ENCODE measurements at places on chromosomes 5 and 9. TPM values are rescaled to one million over a fixed set of nuclear protein-coding genes. Genes with fewer than 3 reads are reported as not detected.

GRCh38 chr9:8890695-8891094 lies 1091.1 kb upstream of the DMAC1 start:
- no peak overlapping the region for H3K27ac ChIP-seq
- peaks cover 2% of the 10 kb centered on the region for H3K27me3 ChIP-seq
- no peaks in the 10 kb centered on the region for H3K36me3 ChIP-seq
- DNase-seq, result no peak

- no peaks in the 10 kb centered on the region for H3K27me3 ChIP-seq
- no peak overlapping the region for H3K27ac ChIP-seq
- peaks cover 40% of the 10 kb centered on the region for H3K36me3 ChIP-seq
- H3K4me3 ChIP-seq, result no peak overlapping the region
- peaks cover 48% of the 10 kb centered on the region for H3K4me1 ChIP-seq
These were observed 9.2 kb upstream of the PHYHD1 start for GRCh38 chr9:128911529-128912035.

GRCh38 chr5:139178589-139178917 lies 19.6 kb downstream of the SIL1 start:
- no peak for DNase-seq
- H3K27me3 ChIP-seq, result no peaks in the 10 kb centered on the region
- H3K4me1 ChIP-seq, result peaks cover 6% of the 10 kb centered on the region
- no peaks in the 10 kb centered on the region for H3K36me3 ChIP-seq
- H3K27ac ChIP-seq, result no peak overlapping the region
- no peak overlapping the region for H3K4me3 ChIP-seq

DNA sequence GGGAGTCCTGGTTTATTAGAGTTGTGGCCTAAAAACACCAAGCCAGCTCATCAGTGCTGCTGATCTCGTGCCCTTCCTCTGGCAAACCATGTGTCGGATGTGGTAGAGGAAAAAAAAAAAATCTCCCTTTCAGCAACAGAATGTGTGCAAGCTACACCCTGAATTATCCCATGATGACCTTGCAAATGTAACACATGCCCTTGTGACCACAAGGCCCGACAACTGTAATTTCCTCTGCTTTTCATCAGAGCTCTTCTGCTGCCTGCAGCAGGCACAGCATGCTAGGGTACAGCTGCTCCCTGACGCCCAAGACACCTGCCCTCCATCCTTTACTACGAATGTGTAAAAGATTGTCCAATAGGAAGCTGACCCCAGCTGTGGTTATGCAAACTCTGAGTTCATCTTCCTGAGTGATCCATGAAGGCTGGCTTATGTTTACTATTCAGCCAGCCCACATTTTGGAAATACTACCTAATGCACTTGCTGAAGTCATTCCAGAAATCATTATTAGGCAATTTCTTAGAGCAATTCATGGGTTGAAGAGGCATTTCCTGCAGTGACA lies 14.6 kb upstream of the BNC2 start:
- no peaks in the 10 kb centered on the region for H3K36me3 ChIP-seq
- H3K4me3 ChIP-seq, result no peak overlapping the region
- no peak for DNase-seq
- no peaks in the 10 kb centered on the region for H3K4me1 ChIP-seq
- H3K27me3 ChIP-seq, result no peaks in the 10 kb centered on the region

- H3K27ac ChIP-seq, result no peak overlapping the region
- H3K4me3 ChIP-seq, result no peak overlapping the region
- H3K36me3 ChIP-seq, result peaks cover 3% of the 10 kb centered on the region
- H3K27me3 ChIP-seq, result peaks cover 31% of the 10 kb centered on the region
- DNase-seq, result no peak
- H3K4me1 ChIP-seq, result no peaks in the 10 kb centered on the region
These were observed 2.2 kb downstream of the PCDHA13 start for GRCh38 chr5:140883927-140884697.

GRCh38 chr5:53825926-53826325 lies 265.5 kb downstream of the NDUFS4 start:
- DNase-seq, result no peak
- no peak overlapping the region for H3K4me3 ChIP-seq
- H3K36me3 ChIP-seq, result no peaks in the 10 kb centered on the region
- no peak overlapping the region for H3K27ac ChIP-seq

GCNT4 gene
- 2.1 TPM for total RNA-seq

DNA sequence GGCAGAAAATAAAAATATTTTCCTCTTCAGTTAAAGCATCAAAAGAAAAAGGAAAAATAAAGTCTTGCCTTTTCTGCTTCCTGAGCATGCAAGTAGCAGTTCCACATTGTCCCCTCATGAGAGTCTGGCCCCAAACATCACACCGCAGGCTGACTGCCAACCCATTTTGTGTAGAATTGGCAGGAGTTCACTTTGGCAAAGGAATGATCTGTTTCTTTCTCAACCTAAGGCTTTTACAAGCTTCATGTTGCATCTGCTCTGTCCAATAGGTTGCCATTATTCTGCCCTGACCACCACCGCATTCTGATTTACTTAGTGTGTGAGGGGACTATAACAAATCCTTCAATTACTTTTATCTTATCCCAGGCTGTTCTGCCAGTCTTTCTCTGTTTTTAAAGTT lies 249.5 kb downstream of the ISL1 start:
- H3K27me3 ChIP-seq, result no peaks in the 10 kb centered on the region
- DNase-seq, result no peak
- H3K36me3 ChIP-seq, result no peaks in the 10 kb centered on the region
- no peak overlapping the region for H3K27ac ChIP-seq

DNA sequence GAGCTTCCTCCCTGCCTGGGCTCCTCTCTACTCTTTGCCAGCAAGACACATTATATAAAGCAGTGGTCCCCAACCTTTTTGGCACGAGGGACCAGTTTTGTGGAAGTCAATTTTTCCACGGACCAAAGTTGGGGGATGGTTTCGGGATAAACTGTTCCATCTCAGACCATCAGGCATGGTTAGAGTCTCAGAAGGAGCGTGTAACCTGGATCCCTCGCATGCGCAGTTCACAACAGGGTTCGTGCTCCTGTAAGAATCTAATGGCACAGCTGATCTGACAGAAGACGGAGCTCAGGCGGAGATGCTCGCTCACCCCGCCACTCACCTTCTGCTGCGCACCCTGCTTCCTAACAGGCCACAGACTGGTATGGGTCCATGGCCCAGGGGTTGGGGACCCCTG lies 142.8 kb downstream of the LIFR start:
- no peak for DNase-seq
- no peak overlapping the region for H3K27ac ChIP-seq
- peaks cover 19% of the 10 kb centered on the region for H3K27me3 ChIP-seq
- H3K4me1 ChIP-seq, result no peaks in the 10 kb centered on the region
- no peaks in the 10 kb centered on the region for H3K36me3 ChIP-seq

DPYSL3 gene
- total RNA-seq, result 0.18 TPM

DNA sequence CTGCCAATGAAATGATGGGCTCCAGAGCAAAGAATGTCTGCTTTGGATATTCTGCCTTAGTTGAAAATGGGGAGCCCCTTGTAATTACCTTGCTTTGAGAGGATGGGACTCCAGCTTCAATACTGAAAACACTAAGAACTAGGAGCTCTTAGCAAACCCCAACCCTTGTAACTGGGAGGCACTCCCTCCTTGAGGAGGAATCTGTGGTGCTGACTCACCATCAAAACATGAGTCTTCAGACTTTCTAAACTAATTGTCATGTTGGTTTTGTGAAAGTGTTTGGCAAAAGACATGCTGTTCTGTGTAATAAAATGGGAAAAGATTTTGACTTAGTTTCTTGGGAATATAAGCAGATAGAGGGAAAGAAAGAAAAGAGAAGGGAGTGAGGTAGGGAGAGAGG lies 91.9 kb upstream of the PTPRD start:
- no peak overlapping the region for H3K4me3 ChIP-seq
- no peak overlapping the region for H3K27ac ChIP-seq
- H3K36me3 ChIP-seq, result no peaks in the 10 kb centered on the region
- H3K27me3 ChIP-seq, result no peaks in the 10 kb centered on the region

DNA sequence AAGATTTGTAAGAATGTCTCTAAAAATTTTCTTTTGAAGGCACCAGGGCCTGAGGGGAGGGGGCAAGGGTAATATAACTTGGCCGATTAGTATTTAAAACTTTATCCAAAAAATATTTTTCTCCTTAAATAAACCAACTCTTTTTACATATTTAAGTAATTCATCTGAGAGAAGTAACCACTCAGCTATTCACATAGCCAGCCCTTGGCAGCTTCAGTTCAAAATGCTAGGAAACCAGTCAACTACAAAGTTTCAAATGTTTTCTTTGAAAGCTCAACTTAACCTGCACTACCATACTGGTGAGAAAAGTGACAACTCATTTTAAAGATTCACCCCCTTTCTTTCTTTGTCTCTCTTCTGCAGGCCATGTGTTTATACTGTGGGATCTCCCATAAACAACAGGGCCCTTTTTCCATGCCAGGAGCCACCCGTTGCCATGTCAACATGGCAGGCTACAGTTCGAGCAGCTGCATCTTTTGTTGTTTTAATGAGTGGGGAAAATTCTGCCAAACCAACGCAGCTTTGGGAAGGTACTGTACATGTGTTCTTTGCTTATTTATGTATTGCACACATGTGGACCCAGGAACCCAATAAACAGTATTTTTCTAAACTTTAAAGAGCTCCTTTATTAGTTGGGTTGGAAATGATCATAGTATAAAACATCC lies 46.3 kb downstream of the AOPEP start:
- no peak overlapping the region for H3K4me3 ChIP-seq
- DNase-seq, result no peak
- no peaks in the 10 kb centered on the region for H3K27me3 ChIP-seq
- H3K36me3 ChIP-seq, result peaks cover 7% of the 10 kb centered on the region
- peaks cover 18% of the 10 kb centered on the region for H3K4me1 ChIP-seq
- H3K27ac ChIP-seq, result no peak overlapping the region

DNA sequence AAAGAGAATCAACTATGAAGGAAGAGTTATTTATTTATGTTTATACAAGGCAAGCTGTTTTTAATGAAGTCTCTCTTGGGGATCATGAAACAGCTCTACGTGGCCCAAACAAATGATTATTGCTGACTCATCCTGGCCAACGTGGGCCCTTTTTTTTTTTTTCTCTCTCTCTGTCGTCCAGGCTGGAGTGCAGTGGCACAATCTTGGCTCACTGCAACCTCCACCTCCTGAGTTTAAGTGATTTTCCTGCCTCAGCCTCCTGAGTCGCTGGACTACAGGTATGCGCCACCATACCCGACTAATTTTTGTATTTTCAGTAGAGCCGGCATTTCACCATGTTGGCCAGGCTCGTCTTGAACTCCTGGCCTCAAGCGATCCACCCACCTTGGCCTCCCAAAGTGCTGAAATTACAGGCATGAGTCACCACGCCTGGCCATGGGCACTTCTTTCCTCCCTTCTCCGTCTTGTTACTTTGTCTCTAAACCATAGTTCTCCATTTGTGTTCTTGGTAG lies 98.3 kb downstream of the BASP1 start:
- no peak overlapping the region for H3K27ac ChIP-seq
- no peaks in the 10 kb centered on the region for H3K4me1 ChIP-seq
- H3K36me3 ChIP-seq, result no peaks in the 10 kb centered on the region
- DNase-seq, result no peak
- H3K4me3 ChIP-seq, result no peak overlapping the region

DNA sequence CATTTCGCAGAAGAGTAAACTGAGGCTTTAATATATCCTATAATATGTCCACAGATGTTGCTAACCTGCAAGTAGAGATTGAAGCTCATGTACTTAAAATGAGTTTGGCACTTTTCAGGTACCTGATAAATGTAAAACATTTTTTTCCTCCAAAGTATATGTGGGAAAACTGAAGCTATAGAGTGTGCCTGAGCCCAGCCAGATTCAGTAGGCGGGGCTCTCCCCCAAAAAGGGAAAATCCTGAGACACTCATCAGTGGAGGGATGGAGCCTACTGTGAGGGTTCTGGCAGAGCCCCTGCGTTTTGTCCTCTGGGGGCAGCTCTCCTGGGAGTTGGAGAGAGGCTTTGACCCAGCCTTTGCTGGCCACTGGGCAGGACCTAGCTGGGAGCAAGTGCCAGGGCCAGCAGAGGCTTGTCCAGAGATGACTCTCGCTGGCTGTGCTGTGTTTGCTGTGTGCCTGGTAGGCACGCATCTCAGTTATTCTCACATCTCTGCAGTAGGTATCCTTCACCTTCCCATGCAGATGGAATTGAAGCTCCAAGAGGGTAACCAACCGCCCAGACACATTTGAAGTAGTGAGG lies 81.1 kb upstream of the SPRY4 start:
- H3K4me1 ChIP-seq, result no peaks in the 10 kb centered on the region
- no peak overlapping the region for H3K27ac ChIP-seq
- H3K4me3 ChIP-seq, result no peak overlapping the region
- H3K27me3 ChIP-seq, result no peaks in the 10 kb centered on the region
- no peaks in the 10 kb centered on the region for H3K36me3 ChIP-seq

GRCh38 chr9:21993893-21994555 lies at the start of gene CDKN2A:
Gene CDKN2A, minus strand, starts transcription at chr9:21994392.
- peaks cover 41% of the 10 kb centered on the region for H3K27me3 ChIP-seq
- H3K4me1 ChIP-seq, result peaks cover 8% of the 10 kb centered on the region
- H3K4me3 ChIP-seq, result peak within 1 kb of the TSS; percentile 90
- DNase-seq, result peak; percentile 63
- peak within 1 kb of the TSS; percentile 85 for H3K27ac ChIP-seq

DNAJA1 gene
- 198 TPM for total RNA-seq

CCDC180 gene
- total RNA-seq, result 1.3 TPM

SNCAIP gene
- not detected for total RNA-seq

- no peak for DNase-seq
- no peak overlapping the region for H3K4me3 ChIP-seq
- H3K4me1 ChIP-seq, result no peaks in the 10 kb centered on the region
These were observed 384.2 kb upstream of the RPS23 start for GRCh38 chr5:82662340-82662739.

MAP3K1 gene
- total RNA-seq, result 22.3 TPM

MTX3 gene
- 14.3 TPM for total RNA-seq

WDR38 gene
- total RNA-seq, result not detected

DNA sequence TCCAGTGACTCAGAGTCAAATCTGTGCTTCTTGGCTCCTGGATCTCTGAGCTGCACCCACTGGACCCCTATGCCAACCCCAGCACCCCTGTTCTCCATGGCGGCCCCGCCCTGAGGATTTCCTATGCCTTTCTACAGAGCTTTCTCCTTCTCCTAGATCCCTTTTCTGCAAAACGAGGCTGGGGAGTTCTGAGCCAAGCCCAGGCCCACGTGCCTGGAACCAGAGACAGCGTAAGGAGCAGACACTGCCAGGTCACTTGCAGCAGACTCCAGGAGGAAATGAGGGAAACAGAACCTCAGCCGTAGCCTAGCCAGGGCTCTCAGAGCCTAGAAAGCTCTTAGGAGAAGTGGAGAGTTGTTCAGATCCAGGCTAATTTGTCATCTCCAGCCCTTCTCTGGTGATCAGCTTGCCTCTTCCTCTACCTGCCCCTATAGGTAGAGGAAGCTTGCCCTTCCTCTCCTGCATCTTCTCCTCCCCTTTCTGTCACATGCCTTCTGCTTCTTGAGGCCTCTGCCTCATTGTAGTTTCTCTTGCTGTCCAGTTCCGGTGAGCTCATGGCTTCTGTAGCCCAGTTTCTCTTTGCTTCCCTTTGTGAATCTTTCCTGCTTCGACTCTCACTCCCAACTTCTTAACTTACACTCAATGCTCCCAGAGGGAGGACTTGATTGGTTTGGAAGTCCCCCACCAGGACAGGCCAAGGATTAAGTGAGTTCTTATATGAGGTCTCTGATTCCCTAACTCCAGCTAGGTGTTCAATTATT lies 163.4 kb downstream of the RGS3 start:
- no peaks in the 10 kb centered on the region for H3K36me3 ChIP-seq
- DNase-seq, result no peak
- peaks cover 19% of the 10 kb centered on the region for H3K4me1 ChIP-seq
- no peak overlapping the region for H3K4me3 ChIP-seq

CTSL gene
- 4.6 TPM for total RNA-seq

BNC2 gene
- not detected for total RNA-seq

GRCh38 chr9:97717866-97718265 lies 20.7 kb upstream of the XPA start:
- H3K4me3 ChIP-seq, result no peak overlapping the region
